ENCODE measurements at places on chromosomes 11 and 22.

DNA sequence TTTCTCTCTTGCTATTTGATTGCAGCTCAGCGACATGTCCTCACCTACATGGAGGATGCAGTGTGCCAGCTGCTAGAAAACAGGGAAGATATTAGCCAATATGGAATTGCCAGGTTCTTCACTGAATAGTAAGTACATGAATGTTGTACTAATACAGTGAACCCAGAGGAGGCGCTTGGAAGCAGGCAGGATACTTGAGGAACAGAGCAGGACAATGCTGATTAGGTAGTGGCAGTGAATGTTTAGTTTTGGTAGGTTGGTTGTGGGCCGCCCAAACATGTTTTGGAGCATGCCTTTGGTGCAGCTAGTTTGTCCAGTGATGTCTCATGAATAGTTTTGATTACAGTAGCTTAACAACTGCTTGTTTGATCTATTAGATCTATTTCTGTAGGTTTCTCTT lies 50.6 kb downstream of the CSTPP1 start:
- DNase-seq: no peak

GRCh38 chr11:84608837-84609196 lies 1018.3 kb downstream of the DLG2 start:
- no peak for DNase-seq

- no peak for DNase-seq
Observed at GRCh38 chr11:1077417-1078119, 2.9 kb downstream of the MUC2 start.

DNA sequence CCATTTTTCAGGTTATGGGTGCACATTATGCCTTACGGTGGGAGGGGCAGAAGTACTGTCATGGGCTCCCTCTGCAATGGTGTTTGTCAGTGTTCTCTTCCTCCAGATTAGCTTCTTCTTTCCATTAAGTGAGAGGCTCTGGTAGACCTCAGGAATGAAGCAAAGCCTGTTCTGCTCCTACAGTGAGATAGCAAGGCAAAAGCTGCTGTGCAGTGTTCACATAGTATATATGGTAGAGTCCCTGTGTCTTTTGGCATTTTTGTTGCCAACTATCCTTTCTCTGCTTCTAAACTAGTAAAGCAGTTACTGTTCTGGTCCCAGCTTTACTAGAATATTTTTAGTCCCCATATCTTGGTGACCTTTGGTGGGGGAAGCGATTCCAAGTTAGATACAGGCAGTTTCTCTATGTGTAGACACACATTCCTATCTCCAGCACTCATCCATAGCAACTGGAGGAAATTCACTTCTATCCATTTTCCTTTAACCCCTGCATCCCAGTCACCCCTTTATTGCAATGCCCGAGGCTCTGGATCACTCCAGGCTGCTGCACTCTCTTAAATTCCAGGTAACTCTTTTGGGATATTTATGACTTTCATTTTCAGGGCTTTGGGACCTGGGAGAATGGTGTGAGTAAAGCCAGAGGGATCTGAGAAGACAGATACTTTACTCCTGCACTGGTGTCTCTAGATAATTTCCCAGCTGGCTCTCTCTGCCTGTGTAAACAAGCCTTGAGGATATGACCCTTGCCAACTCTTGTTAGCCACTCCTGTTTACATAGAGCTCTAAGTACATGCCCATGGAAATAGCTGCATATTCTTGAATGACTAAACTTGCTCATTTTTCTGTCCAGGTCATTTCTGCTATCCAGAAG lies 3.9 kb upstream of the TRIM34 start:
- no peak for DNase-seq

DNA sequence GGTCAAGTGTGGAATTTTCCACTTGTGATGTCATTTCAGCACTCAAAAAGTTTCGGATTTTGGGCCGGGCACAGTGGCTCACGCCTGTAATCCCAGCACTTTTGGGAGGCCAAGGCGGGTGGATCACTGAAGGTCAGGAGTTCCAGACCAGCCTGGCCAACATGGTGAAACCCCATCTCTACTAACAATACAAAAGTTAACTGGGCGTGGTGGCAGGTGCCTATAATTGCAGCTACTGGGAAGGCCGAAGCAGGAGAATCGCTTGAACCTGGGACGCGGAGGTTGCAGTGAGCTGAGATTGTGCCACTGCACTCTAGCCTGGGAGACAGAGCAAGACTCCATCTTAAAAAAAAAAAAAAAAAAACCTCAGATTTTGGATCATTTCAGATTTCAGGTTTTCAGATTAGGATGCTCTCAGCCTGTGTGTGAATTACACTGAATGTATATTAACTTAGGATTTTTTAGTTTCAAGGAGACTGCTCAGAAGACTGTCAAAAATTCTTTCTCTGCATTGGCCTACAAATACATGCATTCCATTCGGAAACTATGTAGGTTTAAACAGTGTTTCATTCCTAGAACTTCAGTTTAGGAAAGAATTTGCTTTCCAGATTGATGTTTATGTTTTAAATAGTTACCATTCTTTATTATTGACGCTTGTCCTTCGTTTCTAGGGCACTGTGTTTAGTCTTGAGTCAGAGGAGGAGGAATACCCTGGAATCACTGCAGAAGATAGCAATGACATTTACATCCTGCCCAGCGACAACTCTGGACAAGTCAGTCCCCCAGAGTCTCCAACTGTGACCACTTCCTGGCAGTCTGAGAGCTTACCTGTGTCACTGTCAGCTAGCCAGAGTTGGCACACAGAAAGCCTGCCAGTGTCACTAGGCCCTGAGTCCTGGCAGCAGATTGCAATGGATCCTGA lies 48.0 kb downstream of the BID start:
- no peak for DNase-seq

DNA sequence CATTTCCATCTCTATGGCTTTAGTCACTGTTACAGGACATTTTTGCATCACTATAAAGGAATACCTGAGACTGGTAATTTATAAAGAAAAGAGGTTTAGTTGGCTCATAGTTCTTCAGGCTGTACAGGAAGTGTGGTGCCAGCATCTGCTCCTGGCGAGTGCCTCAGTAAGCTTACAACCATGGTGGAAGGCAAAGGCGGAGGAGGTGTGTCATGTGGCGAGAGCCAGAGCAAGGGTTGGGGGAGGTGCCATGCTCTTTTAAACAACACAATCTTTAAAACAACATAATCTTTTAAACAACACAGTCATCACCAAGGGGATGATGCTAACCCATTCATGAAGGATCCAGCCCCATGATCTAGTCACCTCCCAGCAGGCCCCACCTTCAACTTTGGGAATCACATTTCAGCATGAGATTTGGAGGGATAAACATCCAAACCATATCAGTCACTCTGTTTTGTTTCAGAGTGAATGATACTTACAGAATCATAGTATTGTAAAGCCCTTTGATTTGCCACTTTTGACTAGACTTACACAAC lies 103.3 kb downstream of the PDE3B start:
- DNase-seq: no peak

DNA sequence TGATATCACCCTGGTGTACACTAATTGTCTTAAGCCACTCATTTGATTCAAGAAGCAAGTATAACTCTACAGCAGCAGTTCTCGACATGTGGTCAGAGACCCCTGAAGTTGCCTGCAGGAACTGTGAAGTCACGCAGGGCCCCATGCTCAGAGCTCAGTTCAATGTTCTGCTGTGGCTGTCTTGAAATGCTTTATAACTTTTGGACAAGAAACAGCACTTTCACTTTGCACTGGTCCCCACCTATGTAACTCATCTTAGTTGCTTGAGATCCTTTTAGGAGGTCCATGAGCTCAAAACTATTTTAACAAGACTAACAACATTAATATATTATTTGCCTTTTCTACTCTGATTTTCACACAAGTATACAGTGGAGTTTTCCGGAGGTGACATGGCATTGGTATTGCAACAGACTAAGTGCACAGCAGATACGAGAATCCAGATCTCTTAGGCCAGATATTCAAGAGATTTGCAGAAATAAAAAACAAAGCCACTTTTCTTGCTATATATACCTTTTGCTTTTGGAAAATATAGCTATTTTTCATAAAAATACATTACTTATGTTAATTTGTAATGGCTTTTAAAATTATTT lies 64.8 kb downstream of the PRR5L start:
- no peak for DNase-seq

DNA sequence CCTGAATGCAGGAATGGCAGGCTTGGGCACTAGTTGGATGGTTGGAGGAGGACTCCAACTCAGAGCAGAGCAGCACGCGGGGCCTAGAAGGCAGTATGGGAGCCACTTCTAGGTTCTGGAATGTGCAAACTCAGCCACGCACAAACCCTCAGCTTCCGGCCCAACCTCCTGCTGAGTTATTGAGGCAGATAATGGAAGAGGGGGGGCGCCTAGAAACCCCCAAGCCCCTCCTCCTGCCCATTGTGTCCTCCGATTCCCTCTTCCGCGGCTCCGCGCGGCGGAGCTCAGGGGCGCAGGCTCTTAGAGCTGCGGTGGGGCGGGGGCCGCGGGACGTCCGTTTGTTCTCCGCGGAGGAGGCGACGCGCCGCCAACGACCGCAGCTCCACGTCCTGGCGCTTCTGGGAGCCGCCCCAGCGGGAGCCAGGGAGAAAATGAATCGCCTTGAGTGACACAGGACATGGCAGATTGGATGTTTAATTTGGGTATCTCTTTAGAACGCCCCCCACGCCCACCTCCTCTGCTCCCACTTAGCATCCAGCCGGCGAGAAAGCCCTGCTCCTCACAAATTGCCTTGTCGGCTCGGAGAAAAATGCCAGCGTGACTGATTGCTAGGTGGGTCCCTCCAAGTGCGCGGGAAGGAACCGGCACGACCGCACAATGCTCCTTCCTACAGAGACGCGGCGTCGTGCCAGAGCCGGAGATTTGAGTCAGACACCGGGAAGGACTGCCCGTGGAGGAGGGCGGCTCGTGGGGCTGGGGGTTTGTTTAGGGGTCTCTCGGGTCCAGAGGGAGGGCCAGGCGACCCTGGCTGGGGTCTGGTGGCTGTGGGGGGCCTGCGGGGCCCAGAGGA lies 144.6 kb downstream of the NECTIN1 start:
- no peak for DNase-seq

DNA sequence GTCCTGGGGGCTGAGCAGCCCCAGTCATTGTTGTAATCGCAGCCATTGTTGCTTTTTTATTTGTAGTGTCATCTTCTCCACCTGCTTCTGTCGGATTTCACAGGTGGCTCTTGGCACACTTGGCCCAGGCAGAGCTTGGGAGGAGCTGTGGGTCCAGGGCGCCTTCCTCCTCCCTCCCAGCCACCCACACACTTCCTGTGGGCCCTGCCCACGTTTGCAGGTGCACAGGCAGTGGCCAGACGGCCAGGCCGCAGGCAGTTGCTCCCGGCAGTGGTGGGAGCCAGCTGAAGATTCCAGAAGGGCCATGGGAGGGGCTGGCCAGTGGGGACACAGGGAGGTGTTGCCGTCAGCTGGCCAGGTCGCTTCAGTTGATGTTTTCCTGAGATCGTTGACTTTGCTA lies 1191.9 kb downstream of the BRD1 start:
- no peak for DNase-seq

DNA sequence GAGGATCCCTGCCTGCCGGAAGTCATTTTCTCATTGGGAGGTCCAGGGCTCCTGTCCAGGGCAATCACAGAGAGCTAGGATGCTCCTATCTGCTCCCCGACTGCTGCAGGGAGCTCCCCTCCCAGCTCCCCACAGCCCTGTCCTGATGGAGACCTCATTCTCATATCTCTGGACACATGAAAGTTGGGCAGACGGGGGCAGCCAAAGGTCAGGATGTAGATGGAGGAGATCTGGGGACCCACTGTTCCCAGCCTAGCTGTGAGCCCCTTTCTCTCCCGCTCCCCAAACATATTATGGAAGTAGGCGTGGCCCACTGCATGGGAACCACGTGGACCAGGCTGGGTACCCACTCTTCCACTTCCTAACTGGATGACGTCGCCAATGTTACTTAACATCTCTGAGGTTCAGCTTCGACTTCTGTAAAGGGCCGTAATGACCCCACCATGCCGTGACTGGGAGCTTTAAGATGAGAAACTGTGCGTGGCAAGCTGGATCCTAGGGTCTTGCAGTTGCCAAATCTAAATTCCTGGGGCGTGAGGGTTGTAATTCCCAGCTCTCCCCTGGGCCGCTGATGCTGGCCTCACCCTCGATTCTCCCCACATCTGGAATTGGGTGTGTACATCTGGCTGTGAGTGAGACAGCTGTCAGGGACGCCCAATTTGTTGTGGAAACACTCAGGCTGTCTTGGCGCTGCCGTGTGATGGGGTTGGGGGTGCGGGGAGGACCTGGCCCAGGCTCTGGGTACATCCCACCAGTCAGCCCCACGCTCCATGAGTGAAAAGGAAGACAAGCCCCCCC lies 1.8 kb downstream of the CDC42EP2 start:
- DNase-seq: no peak

GRCh38 chr11:95299078-95299679 lies 68.2 kb upstream of the SESN3 start:
- DNase-seq: no peak

DNA sequence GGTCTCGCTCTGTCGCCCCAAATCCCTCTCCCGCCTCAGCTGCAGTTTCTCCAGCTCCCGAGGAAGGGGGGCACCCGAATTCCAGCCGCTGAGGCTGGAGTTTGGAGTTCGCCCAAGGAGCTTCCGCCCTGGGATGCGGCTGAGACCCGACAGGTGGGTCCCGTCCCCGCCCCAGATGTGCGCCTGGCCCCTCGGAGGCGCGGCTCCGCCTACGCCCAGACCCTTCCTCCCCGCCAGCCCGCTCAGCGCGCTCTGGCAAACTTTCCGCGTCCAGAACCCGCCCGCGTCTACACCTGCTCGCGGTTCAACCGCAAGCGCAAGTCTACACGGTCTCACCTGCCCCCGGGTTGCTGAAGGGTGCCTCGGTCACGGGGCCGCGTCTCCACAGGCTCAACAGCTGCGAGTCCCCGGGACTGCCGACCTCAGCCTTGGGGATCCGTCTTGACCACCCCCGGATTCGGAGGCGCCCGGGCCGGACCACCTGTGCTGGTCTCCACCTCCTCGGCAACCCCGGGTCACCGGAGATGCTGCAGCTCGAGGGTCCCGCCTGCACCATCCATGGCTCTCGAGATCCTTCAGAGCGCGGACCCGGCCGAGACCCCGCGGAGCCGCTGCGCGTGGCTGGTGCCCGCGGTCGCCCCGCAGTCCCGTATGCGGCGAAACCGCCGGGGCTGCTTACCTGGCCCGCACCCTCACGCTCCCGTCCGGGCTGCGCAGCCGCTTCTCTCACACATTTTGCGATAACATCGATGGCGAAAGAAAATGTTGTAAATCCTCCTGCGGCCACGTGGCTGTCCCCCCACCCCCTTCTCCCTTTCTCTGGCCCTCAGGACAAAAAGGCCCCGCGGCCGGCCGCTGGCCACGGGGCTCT lies 63.6 kb downstream of the NFAM1 start:
- peak; percentile 15 for DNase-seq

DNA sequence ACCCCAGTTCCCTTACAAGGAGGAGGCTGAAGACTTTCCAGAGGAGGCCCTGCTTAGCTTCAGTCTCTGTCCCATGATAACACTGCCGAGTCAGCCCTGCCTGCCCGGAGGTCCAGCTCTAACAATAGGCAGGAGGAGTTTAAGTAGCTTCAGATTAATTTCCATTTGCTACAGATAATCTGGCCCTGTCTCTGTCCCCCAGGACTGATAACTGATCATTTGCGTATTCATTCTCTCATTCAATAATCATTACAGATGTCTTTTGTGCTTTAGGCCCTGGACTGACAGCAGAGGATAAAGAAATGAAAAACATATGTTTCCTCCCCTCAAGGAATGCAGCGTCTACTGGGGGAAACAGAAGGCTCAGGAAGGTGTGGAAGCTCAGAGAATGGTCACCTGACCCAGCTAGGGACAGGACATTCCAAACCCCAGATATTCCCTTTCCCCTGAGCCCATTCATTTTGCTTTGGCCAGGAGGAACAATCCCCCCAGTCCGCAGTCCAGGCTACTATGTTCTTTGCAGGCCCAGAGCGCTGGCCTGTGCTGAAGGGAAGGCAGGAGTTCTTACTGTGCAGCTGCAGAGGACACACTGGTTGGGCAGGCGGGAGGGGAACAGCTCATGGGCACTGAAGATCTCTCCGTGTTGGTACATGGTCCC lies 20.8 kb downstream of the CHRDL2 start:
- DNase-seq: no peak

GRCh38 chr11:117640041-117640440 lies 157.0 kb downstream of the DSCAML1 start:
- DNase-seq: no peak
